ENCODE measurements at places on chromosomes 2 and 18. TPM values are rescaled to one million over a fixed set of nuclear protein-coding genes. Genes with fewer than 3 reads are reported as not detected.
A peak's percentile ranks its signal among the peaks of the same experiment; 100 is the strongest.

GRCh38 chr2:201642579-201643215 lies 606 bp downstream of the TMEM237 start:
- DNase-seq: peak; percentile 64

- no peak for DNase-seq
These were observed 21.1 kb upstream of the SLC9A4 start for GRCh38 chr2:102451968-102452367.

DNA sequence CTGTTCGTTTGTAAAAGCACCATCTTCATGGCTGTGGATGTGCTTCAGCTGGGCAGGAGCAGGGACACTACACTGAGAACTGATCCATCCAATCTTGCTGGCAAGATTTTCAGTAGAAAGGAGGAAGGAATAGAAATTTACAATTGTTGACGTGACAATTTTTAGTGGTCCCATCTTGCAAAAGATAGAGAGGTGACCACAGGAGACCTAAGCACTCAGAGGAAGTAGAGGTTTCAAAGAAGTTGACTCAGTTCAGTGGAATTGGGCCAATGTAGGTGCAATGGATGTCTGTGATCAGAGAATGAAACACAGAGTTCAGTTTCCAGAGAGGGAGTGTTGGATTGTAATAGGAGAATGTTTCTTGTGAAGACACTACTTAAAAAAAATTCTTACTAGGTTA lies 1.4 kb downstream of the UGT1A5 start:
- DNase-seq: no peak

GRCh38 chr2:132671151-132671835 lies 1.3 kb upstream of the LYPD1 start:
- peak; percentile 27 for DNase-seq

DNA sequence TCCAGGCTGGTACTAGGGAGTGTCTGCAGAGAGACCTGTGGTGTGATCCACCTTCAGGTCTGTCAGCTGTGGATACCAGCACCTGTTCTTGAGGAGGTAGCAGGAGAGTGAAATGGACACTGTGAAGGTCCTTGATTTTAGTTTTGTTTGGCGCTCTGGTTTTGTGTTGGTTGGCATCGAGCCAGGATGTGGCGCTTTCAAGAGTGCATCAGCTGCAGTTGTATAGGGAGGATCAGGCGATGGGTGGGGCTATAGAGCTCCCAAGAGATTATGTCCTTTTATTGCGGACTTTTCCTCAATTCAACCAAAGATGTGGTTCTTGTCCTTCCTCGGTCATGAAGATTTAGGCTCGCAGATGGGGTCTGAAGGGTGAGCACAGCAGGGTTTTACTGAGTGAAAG lies 37.5 kb downstream of the SLC39A10 start:
- DNase-seq: no peak

The SFTPB gene
- total RNA-seq: 13.3 TPM

The ABCG8 gene
- 0.05 TPM for total RNA-seq

DNA sequence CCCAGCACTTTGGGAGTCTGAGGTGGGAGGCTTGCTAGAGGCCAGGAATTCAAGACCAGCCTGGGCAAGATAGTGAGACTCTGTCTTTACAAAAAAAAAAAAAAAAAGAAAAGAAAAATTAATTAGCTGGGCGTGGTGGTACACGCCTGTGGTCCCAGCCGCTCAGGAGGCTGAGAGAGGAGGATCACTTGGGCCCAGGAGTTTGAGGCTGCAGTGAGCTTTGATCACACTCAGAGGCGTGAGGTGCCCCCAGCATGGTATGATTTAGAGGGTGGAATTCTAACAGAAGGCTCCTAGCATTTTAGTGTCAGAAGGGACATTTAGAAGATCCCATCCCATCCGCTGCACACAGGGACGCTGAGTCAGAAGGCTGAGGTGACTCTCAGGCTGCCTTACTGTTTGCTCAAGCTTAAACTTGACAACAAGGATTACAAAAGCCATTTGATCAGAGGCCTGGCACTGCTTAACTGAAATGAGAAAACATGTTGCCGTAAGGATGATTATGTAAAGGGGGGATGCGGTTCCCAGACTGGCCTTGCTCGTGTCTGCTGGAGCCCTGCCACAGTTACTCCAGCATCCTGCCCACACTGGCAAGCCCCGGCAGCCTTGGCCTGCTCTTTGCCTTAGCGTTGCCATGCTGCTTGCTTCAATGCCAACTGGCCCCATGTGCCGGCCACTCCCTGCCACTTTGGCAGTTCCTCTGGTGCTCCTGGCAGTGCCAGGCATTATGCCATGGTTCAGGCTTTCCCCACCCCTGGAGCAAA lies 45.6 kb upstream of the SLC1A4 start:
- DNase-seq: no peak

DNA sequence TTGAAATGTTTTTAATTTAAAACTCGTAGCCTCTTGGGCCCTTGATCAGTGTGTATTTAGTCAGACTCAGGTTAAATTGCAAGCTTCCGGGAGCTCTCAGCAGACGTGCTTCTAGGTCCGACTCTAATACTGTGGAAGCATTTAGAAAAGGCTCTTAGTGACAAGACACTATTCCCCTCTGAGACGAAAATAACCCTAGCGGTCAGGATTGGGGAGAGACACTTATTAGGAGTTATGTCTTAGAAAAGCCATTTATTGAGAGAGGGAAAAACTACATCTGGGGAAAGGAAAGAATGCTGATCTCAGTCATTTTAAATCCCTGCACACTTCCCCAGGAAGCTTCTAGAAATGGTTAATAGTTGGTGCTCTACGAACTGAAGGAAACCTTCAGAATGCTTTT lies 110.5 kb upstream of the NCK2 start:
- no peak for DNase-seq

The IGFBP2 gene
- total RNA-seq: 143 TPM

The TMEM169 gene
- 0.42 TPM for total RNA-seq

DNA sequence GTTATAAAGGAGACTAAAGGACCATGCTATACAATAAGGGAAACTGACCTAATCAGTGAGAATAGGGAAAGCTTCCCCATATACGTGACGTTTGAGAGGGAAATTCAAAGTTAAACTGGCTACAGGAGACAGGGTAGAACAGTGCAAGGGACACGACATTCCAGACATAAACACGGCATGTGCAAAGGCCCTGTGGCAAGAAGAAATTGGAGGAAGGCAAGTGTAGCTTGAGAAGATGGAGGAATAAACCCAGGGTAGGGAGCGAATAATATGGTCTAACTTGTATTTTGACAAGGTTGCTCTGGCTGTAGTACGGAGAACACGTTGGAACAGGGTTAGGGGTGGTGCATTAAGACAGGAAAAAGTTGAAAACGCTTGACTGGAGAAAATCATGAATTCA lies 49.8 kb upstream of the RIOK3 start:
- no peak for DNase-seq

The CTLA4 gene
- 0.37 TPM for total RNA-seq

The REV1 gene
- total RNA-seq: 34.3 TPM

All from HCT116 (cell line).